Tongue (tissue), 3 donors: ENCODE measurements at places on chromosomes 7 and 10.

DNA sequence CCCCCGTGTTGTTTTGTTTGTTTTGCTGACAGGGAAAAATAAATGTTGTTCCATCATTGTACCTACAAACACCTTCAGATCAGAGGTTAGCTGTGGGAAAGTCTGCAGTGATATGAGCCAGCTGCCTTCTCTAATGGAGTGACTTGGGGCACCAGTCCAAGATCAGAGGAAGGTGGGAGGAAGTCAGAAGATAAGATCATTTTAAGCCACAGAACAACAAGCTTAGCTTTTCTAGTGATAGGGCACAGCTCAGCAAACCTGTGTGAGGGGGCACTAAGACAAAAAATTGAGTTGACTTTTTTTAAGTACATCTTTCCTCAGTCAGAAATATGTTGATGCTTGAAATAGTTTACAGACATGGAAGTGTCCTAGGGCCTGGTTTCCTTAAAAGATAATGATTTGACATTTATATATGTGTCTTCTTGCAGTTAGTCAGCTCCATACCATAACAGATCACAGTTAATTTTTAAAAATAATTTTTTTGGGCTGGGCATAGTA lies 240.3 kb upstream of the KAT6B start:
- DNase-seq: no peak

- no peak for DNase-seq
Measured at GRCh38 chr7:114720725-114721124, 201.2 kb upstream of the MDFIC start.

DNA sequence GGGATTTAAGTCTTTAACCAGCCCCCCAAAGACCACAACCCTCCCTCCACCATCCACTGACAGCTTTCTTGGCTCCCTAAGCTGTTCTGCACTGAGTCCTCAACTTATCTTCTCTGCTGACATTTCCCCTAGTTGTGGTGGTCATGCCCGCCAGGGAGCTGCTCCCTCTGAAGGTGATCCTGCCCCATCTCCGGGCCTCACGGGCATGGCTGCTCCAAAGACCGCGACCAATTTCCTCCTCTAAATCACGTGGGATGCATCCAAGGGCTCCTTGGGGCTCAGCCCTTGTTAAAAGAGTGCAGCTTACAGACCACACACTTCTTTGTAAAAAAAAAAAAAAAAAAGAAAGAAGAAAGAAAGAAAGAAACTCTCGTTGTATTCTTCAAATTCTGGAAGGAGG lies 27.1 kb upstream of the KLF6 start:
- no peak for DNase-seq

DNA sequence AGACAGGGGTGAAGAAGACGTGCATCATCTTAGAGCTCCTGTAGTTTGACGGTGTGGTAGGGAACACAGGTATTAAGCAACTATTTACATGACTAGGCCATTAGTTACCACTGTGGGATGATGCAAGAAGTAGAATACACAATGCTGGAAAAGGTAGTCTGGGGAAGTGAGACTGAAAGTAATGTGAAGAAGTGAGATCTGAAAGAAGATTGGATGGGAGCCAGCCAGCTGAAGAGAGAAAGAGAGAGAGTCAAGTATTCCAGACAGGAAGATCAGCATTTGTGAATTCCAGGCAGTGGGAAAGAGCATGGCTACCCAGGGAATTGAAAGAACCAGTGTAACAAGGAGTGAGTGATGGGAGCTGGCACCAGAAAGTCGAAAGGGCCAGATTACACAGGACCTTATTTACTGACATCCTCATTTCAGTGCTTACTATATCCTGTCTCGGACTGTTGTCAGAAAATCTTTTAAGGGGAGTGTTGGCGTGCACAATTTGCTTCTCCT lies 4.0 kb upstream of the CFAP58 start:
- peak; percentile 53 for DNase-seq

DNA sequence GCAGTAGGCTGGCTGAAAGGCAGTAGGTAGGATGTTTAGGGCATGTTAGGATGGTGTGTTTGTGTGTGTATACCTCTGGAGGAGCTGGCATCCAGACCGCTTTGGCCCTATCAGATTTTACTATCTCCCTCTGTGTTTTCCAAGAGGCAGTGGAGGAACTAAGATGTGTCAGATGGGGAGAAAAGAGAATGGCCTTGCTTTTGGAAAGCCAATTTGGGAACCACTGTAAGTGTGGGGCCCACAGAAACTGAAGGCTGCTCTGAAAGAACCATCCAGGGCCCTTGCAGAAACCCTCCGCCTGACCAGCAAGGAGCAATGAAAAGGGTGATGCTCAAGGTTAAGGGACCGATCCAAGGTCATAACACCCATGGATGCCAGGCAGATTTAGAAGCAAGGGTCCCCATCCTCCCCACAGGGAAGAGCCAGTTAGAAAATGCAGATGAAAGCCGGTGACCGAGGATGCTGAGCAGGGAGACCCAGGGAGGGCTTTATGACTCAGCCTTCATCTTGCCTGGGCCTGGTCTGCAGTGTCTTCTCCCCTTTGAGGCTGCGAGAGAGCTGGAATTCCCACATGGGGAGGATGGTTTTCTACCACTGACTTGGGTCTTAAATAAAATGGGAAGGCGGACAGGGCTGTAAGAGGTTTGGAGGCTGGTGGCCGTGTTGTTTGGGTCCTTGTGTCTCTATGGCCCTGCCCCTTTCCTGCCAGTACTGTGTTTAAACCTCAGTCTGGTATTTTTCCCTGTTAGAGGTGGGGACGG lies 275.8 kb downstream of the LRMDA start:
- no peak for DNase-seq

DNA sequence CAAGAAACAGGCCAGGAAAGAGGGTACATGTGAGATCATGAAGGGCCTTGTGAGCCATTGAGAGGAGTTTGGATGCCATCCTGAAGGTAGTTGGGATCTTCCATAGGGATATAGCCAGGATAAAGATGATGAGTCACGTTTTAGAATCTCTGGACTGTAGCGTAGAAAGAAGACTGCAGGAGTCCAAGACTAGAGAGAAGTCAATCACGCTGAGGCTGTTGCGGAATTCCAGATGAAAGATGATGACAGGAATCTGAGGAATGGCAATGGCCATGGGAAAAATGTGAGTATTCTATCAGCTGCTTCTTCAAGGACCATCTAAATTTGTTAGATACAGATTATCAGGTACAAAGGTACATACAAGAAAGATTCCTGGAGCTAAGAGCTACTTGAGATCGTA lies 711.3 kb downstream of the GRM8 start:
- no peak for DNase-seq

DNA sequence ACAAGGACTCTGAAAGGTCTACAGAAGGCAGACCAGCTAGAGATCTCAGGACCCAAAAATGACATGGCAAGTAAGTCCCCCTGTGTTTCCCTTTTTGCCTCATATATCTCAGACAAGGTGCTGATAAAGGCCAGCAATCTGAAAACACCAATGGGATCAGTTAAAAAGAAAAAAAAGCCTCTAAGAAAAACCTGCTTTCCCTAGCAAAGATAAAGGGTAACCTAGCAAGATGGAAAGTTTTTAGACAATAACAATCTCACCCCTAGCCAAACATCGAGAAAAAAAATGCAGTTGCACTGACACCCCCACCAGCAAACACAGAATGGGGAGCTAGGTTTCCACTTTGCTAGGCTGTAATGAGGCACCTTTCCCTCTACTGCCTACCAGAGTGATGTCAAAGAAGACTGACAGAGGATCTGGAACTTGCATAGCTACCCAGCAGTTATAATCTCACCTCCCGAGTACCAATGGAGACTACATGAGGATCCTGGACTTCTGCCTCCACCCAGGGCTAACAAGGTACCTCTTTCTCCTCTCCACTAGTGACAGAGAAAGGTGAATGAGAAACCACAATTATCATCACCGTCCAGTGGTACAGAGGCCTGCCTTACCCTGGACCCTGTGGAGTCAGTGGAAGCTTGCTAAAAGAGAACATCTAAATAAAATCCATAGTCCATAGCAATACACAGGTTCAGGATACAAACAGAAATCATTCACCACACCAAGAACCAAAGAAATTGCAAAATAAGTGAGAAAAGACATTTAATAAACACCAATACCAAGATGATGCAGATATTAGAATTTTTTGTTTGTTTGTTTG lies 240.8 kb downstream of the ARHGAP12 start:
- DNase-seq: no peak

DNA sequence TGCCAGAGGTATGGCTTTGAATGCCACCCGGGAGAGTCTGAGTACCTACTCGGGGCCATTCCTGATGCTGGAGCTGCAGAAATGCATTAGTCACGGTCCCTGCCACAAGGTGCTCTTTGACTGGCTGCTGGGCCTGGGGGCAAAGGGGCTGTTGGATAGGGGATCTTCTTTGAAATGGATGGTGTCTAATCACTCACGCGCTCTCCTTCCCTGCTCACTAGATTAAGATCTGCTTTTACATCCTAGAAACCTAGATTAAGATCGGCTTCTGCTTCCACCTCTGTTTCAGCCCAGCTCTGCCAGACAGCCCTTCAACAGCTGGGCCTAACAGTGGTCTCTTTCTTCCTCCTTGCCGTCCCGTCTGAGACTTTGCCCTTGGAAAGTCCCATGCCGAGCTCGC lies 57.2 kb downstream of the PAX2 start:
- DNase-seq: no peak

GRCh38 chr7:127683776-127684681 lies 32.0 kb downstream of the SND1 start:
- no peak for DNase-seq

- no peak for DNase-seq
Measured at GRCh38 chr7:30869794-30870611, 41.6 kb upstream of the AQP1 start.

GRCh38 chr7:80199051-80199450 lies 64.4 kb downstream of the GNAI1 start:
- no peak for DNase-seq

DNA sequence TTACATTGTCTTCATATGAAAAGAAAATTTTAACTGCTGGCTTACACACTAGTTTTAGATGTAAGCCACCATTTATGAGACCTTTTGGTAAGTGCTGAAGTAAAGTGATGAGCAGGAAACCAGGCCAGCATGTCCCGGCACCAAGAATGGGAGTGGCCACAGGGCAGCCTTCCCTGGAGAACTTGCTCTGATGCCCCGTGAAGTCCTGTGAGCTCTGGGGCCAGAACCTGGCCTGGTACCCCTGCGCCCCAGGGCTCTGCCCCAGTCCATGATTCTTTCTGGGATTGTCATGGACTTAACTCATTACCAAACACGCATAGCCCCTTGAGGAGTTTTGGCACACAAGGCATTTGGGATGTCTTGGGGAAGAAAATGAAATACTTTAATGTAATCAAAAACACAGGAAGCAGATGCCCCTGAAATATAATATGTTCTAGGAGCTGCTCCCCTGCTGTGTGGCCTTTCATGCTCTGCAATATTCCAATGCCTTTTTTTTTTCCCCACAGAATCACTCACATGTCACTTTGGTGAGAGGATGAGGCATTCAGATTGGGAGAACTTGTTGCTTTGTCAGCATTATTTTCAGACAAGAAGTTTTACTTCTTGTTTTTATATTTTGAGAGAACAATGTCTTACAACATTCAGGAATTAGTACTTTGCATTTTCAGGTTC lies 53.1 kb upstream of the CXCL12 start:
- DNase-seq: no peak

- DNase-seq: no peak
Measured at GRCh38 chr10:30366829-30367228, 17.8 kb upstream of the MTPAP start.
